CD14-positive monocyte (primary cell): ENCODE measurements at places on chromosomes 12 and 14.

DNA sequence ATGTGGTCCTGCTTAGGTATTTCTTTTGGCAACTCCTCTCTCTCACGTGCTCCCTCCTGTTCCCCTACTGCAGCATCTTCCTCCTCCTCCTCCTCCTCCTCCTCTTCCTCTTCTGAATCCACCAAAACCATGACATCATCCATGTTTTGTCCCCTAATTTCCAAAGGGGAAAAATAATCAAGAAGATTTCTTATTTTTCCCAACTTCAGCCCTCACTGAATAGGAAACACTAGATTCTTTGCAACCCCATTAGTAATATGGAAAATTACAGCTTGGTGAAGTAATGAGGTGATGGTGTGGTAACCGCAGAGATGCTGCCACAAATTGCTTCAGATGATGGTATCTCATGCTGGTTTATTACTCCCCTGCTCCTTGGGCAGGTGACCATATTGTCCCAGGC is 7.5 kb upstream of the WSB2 start:
- DNase-seq: no peak

GRCh38 chr14:37594971-37595808 is at the start of the genes FOXA1 and TTC6:
FOXA1 (minus strand) TSS chr14:37595249; CDS start chr14:37594972, 277 bp downstream.
TTC6 (plus strand) TSS chr14:37595629; CDS start chr14:37622065, 26,436 bp downstream.
- no peak for DNase-seq

GRCh38 chr12:9911708-9912107 is 20.5 kb downstream of the CLEC2A start:
- no peak for DNase-seq

DNA sequence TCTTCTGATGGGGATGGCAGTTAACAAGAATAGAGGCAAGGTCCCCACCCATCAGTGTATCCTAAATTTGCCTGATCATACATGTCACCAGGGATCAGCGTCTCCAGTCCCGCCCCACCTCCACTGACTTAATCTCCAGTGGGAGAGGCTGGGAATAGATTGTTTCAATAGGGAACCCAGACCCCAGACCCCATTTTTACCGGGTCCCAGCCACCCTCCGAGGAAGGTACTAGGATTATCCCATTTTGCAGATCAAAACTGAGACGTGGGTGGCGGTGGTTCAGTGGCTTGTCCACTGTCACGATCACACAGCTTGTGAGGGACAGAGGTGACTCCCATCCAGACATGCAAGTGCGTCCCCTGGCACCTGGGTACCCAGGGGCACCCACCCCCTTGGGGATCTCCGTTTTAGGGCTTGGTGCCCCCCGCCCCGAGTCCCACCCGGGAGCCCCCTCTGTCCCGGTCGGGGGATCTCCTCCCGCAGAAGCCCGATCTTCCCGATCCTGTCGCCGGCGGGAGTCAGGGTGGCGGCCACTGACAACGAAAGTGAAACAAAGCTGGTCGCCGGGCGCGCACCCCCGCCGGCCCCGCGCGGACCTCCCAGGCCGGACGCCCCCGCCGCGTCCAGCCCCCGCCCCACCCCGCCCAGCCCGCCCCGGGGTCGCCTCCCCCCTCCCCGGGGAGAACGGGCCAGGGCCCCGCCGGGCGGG is 523 bp downstream of the WSB2 start:
- DNase-seq: peak; percentile 27
